ENCODE measurements at places on chromosomes 13 and 19.

DNA sequence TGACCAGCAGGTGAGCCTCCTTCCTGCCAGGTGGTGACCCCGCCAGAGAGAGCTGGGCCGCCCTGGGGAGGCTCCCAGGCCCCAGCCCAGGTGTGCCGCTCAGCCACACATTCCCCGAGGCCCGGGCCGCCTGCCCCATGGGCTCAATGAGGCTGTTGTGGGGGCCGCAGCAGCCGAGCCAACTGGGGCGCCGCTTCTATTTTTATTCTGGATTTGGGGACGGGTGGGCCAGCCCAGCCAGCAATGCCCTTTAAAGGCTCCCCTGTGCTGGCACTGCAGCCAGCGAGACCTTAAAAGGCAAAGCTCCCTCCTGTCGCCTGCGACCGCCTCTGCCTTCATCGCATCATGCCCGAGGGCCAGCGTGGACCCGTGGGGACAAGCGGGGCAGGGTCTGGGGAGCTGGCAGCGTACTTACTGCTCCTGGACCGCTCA, 17.7 kb upstream of the CRTC1 start:
- no peak for DNase-seq

GRCh38 chr19:30333291-30334065, 38.7 kb upstream of the ZNF536 start:
- DNase-seq, result no peak

DNA sequence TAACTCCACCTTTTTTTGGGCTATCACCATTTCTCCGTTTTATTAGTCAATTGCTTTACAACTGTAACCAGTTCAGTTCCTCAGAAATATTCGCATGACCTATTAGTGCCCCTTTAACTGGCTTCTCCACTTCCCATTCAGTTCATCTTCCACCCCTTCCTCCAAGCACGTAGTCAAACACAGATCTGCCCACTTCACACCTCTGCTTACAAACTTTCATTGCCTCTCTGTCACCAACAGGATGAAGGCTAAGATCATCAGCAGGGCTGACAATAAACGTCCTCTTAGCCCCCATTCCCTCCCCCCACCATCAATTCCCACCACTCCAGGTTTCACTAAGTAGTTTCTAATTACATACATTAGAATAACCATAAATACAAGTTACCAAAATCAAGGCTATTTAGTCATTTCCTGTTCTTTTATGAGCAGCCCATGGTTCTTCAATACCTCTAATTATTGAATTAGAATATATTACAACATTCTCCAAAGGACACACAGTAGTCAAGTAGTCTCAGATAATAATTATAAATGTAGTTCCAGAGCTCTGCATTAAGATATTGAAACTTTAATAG, 95.7 kb downstream of the SPRY2 start:
- no peak for DNase-seq

DNA sequence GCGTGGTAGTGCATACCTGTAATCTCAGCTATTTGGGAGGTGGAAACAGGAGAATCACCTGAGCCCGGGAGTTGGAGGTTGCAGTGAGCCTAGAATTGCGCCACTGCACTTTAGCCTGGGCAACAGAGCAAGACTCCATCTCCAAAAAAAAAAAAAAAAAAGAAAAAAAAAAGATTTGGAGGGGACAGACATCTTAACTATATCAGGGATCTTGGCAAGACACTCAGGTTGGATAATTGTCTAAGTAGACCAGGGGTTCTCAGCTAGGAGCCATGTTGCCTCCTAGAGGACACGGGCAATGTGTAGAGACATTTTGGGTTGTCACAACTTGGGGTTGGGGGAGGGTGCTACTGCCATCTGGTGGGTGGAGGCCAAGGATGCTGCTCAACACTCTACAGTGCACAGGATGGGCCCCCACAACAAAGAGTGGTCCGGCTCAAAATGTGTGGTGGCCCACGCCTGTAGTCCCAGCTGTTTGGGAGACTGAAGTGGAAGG, 1.9 kb upstream of the ZNF580 start:
- DNase-seq, result no peak

Data from left kidney (tissue), 8 donors.